ENCODE measurements at places on chromosomes 3 and 15.

DNA sequence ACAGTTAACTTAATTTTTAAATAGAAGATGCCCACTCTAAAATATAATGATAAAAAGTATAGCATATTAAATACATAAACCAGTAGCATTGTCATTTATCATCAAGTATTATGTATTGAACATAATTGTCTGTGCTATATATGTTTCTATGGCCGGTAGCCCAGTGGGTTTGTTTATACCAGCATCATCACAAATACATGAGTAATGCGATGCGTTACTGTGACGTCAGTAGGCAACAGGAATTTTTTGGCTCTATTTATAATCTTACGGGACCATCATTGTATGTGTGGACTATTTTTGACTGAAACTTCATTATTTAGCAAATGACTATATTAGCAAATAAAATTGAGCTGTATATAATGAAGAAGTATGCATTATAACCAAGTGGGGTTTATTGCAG is 82.1 kb downstream of the FLNB start:
- DNase-seq = no peak

- peak; percentile 36 for DNase-seq
These were observed 328.3 kb downstream of the THSD4 start for GRCh38 chr15:71443538-71443937.

- DNase-seq = no peak
These were observed 45.4 kb downstream of the TMEM45A start for GRCh38 chr3:100537646-100538338.

- no peak for DNase-seq
These were observed 318.5 kb upstream of the SLCO3A1 start for GRCh38 chr15:91534976-91535375.

GRCh38 chr15:91099616-91099994 is 452 bp upstream of the SV2B start:
- peak; percentile 1 for DNase-seq

DNA sequence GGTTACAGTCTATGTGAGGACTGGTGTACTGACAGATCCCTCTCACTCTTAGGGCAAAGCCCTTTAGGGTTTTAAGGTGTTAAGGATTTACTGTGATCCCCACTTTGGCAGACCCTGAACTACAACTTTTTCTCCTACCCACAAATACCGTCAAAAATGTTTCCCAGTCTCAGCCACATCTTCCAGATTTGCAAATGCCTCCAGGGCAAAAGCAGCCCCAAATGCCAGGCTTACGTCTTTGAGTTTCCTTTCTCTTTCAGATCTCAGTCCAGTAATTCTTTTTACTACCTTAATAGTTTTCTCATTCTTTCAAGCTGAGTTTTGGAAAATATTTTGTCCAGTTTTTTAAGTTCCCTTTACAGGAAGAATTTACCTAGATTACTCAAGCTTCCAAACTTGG is 13.4 kb upstream of the ITGA11 start:
- no peak for DNase-seq

- no peak for DNase-seq
These were observed 1.8 kb downstream of the ONECUT1 start for GRCh38 chr15:52788099-52788986.

GRCh38 chr3:171306631-171307030 is 153.6 kb downstream of the TNIK start:
- no peak for DNase-seq

DNA sequence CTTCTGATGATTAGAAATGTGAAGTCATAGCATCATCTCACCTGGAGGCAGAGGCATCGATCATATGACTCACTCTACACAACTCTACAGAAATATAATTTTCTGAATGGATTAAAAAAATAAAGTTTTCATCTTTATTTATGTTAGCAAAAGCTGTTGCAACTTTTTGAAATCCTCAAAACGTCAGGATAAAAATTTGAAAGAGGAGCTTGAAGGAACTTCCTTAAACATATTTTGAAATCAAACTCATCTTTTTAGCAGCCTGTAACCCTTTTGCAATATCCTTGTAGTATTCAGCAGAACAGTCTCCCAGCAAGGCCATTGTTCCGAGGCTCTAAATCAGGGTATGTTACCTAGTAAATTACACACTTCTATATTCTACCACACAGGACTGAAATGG is 985.4 kb downstream of the PLOD2 start:
- DNase-seq = no peak

- no peak for DNase-seq
These were observed 427.8 kb downstream of the LPP start for GRCh38 chr3:188581792-188582191.

DNA sequence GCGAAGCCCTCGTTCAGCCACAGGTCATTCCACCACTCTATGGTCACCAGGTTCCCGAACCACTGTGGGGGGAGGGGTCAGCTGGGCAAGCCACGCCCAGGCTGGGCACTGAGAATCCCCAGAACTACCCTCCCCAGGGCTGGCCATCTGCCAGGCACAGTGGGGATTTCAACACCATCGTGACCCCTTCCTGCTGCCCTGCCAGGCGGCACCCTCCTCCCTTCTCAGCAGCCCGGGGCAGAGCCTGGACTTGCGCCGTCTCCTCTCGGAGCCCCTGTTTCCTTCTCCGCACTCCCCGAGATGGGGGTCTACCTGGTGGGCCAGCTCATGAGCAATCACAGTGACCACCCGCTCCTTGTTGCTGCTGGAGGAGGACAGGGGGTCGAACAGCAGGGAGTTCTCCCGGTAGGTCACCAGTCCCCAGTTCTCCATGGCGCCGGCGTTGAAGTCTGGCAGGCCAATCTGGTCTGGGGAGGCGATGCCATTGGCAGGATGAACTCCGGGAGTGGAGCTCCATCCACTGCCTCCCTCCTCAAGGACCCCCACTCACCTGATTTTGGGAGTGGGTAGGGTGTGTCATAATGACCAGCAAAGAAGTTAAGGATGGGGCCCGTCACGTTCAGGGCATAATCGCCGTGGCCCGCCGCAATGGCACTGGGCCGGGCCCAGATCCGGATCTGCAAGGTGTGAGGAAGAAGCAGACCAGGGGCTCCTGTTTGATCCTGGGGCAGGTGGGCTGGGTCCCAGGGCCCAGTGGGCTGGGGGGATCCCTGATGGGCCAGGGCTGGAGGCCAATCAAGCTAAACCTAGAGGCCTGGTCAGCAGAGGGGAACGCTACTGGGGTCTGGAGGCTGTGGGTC is 10.5 kb downstream of the ANPEP start:
- DNase-seq = no peak

Measured in activated CD4-positive, alpha-beta T cell treated with anti-CD3 and anti-CD28 coated beads, Interleukin-2, amount 50 U/mL, for 1 hour (primary cell).